ENCODE measurements at places on chromosomes 1 and 21.
A peak's percentile ranks its signal among the peaks of the same experiment; 100 is the strongest.

- DNase-seq = no peak
Observed at GRCh38 chr1:225580238-225581099, 72.5 kb downstream of the ENAH start.

- peak; percentile 34 for DNase-seq
Observed at GRCh38 chr1:155940993-155941844, at the start of gene RXFP4. Gene RXFP4, plus strand, starts transcription at chr1:155941638. Its CDS starts 72 bp downstream, at chr1:155941710.

GRCh38 chr1:40171036-40171435, 9.8 kb downstream of the RLF start:
- DNase-seq = no peak

GRCh38 chr21:33428669-33429068, 25.5 kb downstream of the IFNGR2 start:
- peak; percentile 98 for DNase-seq

GRCh38 chr1:227998374-227999055, 8.3 kb upstream of the WNT3A start:
- DNase-seq = no peak
